Activated CD8-positive, alpha-beta T cell treated with anti-CD3 and anti-CD28 coated beads for 36 hours (primary cell): ENCODE measurements at places on chromosomes 3 and 15.

GRCh38 chr3:9224490-9224889, 25.0 kb downstream of the SRGAP3 start:
- H3K27ac ChIP-seq = no peak overlapping the region

DNA sequence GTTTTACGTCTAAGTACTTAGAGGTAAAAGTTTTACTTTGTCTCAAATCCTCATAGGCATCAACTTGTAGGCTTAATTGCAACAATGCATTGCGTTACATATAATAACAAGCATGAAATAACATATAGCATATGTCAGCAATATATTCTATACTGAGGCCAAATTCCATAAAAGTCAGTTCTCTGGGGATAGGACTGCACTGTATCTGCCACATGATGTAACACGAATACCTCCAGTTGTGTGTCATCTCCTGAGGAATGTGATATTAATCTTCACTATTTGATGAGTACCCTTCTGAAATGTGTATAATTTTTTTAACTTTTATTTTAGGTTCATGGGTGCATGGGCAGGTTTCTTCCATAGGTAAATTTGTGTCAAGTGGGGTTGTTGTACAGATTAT, 126.4 kb downstream of the IMPG2 start:
- no peaks in the 10 kb centered on the region for H3K4me1 ChIP-seq
- H3K36me3 ChIP-seq = no peaks in the 10 kb centered on the region
- DNase-seq = no peak
- no peak overlapping the region for H3K27ac ChIP-seq
- H3K4me3 ChIP-seq = no peak overlapping the region

- H3K27me3 ChIP-seq = peaks cover 34% of the 10 kb centered on the region
- no peak overlapping the region for H3K4me3 ChIP-seq
- DNase-seq = no peak
- peaks cover 28% of the 10 kb centered on the region for H3K4me1 ChIP-seq
- no peaks in the 10 kb centered on the region for H3K36me3 ChIP-seq
Observed at GRCh38 chr15:40933517-40933902, 4.4 kb downstream of the DLL4 start.

- no peak overlapping the region for H3K27ac ChIP-seq
- no peaks in the 10 kb centered on the region for H3K36me3 ChIP-seq
- H3K4me1 ChIP-seq = no peaks in the 10 kb centered on the region
- DNase-seq = no peak
- H3K4me3 ChIP-seq = no peak overlapping the region
Observed at GRCh38 chr3:174755833-174756829, 103.0 kb upstream of the NAALADL2 start.

GRCh38 chr15:81941479-81941878, 104.3 kb downstream of the MEX3B start:
- no peaks in the 10 kb centered on the region for H3K4me1 ChIP-seq
- peaks cover 7% of the 10 kb centered on the region for H3K27me3 ChIP-seq
- no peak overlapping the region for H3K4me3 ChIP-seq
- no peaks in the 10 kb centered on the region for H3K36me3 ChIP-seq
- DNase-seq = no peak
